ENCODE measurements at places on chromosomes 5 and 9.
A peak's percentile ranks its signal among the peaks of the same experiment; 100 is the strongest.

- no peak for DNase-seq
Measured at GRCh38 chr5:98769959-98770208, 3.6 kb upstream of the RGMB start.

DNA sequence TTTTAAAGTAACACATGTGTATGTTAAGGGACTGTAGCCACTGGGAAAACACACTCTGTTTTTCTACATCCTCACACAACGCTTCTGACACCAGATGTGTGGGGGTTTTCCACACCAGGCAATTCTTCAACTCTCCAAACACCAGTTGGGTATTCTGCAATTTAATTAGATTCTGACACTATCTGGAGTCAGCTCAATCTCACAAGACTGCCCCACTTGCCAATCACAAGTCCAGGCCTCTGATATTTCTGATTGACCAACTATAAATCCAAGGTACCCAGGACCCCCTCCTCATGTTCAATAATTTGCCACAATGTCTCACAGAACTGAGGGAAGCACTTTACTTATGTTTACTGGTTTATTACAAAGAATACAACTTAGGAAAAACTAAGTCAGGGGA, 60.5 kb upstream of the CTXN3 start:
- DNase-seq, result no peak

DNA sequence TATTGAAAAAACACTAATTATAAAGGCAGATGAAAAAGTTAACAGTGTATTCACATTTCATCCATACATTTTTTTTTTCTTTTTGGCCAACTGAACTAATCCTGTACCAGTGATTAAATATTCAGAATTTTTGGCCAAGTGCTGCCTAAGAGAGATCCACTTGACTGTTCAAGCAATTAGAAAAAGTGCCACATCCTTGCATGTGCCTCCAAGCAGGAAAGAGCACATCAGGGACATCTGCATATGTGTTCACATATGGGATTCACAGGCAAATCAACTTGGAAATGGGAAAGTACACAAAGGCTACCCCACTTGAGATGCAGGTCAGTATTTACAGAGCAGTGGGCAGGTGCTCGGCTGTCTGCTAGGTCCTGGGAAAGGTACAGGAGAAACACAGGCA, 163.3 kb upstream of the LHFPL2 start:
- DNase-seq, result no peak

- DNase-seq, result no peak
Measured at GRCh38 chr9:27447031-27447683, 76.9 kb upstream of the IFNK start.

- no peak for DNase-seq
Measured at GRCh38 chr5:31995006-31995405, 179.1 kb downstream of the GOLPH3 start.

- DNase-seq, result no peak
Measured at GRCh38 chr5:72511774-72512592, 4.8 kb upstream of the ZNF366 start.

- no peak for DNase-seq
Measured at GRCh38 chr5:138849439-138849838, 25.7 kb downstream of the LRRTM2 start.

DNA sequence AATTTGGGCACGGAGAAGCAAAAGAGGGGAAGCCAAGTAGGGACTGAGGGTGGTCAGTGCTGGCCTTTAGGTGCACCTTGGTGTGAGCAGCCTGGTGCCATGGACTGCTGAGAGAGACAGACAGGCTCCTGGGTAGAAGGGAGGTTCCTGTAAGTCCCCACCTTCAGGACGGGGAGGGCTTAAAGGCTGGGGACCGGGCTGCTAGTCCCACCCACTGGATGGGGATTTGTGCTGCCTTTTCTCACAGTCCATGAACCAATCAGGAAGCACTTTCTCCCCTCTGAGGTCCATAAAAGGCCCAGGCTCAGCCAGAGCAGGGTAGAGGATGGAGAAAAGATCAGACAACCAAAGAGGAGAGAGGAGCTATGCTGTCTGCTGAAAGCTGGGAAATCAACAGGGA, 15.2 kb downstream of the CDC25C start:
- peak; percentile 19 for DNase-seq

GRCh38 chr5:58999804-59000203, 416.9 kb downstream of the RAB3C start:
- peak; percentile 93 for DNase-seq

- peak; percentile 81 for DNase-seq
Measured at GRCh38 chr9:86940774-86941173, 6.5 kb downstream of the GAS1 start.

GRCh38 chr5:122102825-122103224, 24.8 kb upstream of the LOX start:
- DNase-seq, result no peak

DNA sequence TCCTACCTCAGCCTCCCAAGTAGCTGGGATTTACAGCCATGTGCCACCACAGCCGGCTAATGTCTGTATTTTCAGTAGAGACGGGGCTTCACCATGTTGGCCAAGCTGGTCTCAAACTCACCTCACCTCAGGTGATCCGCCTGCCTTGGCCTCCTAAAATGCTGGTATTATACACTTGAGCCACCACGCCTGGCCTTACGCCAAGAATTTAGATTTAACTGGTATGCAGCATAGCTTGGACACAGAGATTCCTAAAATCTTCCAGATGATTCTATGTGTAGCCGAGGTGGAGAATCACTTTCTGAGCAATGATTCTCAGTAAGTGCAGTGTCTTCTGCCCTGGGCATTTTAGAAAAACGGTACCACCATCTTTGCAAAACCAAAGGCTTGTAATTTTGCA, 74.1 kb downstream of the HABP4 start:
- DNase-seq, result no peak

GRCh38 chr5:159864885-159865691, 51.2 kb upstream of the ADRA1B start:
- no peak for DNase-seq

DNA sequence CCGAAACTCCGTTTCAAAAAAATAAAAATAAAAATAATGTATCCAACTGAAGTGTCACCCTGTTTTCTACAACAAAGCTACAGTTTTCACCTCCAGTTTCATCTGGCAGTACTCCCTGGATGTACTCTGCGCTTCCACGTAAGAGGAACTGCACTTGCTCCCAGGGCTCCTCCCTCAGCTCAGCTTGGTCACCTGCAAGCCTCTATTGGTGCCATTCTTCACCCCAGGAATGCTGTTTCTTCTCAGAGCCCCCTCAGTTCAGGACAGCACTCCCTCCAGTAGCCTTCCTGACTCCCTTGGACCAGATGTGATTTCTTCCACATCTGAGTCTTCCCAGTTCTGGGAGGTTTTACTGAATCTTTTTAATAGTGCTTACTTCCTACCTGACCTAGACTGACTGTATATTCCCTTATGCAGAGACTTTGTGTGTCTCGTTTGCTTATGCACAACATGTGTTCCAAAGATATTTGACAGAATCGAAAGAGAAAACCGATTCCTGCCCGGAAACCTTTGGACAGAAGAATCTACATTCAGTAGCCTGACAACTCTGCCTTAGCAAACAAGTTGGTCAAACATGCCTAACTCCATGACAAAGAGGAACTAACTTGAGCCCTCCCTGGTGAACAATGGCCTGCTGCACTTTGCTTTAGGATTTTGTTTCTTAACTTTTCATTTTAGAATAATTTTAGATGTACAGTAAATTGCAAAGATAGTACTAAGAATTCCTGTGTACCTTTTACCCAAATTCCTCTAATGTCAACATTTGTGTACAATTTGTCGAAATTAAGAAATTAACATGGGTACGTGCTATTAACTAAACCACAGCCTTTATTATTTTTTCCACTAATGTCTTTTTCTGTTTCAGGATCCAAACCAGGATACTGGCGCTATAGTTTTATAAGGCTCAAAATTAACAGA, 814 bp downstream of the CCDC125 start:
- peak; percentile 30 for DNase-seq

DNA sequence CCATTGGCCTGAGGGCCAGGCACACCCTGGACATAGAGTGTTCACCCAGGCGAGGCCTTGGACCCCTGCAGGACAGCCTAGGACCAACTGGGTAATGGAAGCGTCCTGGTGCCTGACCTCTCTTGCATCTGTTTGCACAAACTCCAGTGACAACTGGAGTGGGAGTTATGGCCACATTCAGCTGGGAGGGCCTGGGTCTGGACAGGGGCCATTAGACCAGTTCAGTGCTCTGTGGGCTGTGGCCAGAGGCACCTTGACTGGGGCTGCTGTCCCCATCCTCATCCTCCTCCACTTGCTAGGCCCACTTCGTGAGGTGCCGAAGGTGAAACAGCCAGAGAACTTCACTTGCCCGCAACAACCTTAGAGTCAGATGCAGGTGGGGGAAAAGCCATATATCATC, 372.7 kb upstream of the IRX1 start:
- DNase-seq, result no peak

DNA sequence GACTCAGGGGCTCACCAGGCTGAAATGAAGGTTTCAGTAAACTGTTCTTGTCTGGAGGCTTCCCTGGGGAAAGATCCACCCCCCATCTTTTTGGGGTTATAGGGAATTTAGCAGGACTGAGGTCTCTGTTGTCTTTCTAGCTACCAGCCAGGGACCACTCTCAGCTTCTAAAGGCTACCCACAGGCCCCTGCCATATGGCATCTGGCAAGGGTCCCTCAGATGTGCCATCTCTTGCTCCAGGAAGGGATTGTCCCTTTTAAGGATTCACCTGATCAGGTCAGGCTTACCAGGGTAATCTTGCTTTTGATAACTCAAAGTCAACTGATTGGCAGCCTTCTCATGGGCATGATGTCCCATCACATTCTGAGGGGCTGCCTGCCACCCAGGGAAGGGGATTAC, 65.0 kb downstream of the NSUN2 start:
- DNase-seq, result no peak

DNA sequence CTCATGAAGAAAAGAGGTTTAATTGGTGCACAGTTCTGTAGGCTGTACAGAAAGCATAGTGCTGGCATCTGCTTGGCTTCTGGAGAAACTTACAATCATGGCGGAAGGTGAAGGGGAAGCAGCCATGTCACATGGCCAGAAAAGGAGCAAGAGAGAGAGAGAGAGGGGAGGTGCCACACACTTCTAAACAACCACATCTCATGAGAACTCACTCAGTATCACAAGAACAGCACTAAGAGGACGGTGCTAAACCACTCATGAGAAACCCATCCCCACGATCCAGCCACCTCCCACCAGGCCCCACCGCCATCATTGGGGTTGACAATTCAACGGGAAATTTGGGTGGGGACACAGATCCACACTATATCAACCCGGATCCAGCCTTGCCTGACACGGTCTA, 28.8 kb upstream of the IER5L start:
- DNase-seq, result no peak

DNA sequence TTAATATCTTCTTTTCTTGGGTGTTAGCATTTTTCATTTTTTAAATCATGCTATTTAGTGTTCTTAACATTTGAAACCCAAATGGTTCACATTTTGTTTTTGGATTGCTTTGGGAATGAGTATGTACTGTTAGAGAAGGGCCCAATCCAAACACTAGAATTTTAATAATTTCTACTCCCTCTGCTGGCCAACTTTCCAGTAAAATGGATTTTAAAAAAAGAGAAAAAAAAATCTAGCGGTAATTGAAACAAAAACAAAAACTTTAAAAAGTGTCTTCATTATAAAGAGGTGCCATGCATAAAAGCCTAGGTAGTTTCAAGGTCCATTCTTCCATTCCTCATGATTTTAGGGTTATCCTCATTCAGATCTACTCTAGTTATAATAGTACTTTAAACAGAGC, 32.1 kb upstream of the RICTOR start:
- DNase-seq, result no peak

DNA sequence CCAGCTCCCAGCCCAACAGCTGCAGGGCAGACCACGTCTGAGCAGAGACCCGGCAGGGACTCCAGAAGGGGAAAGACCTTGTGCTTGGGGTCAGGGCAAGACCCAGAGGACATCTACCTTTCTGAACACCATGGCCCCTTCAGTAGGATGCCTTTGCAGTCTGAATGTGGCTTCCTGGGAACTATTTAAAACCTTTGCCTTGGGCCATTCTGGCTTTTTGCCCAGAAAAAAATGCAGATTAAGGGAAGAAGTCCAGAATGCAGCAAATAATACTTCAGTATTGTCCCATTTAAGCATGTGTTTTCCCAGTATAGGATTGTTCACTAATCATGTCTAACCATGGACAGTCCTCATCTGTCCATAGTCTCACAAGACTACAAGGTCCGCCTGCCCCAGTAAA, 67.5 kb upstream of the ERCC6L2 start:
- no peak for DNase-seq

GRCh38 chr5:55960779-55961178, 34.0 kb downstream of the IL6ST start:
- DNase-seq, result no peak

DNA sequence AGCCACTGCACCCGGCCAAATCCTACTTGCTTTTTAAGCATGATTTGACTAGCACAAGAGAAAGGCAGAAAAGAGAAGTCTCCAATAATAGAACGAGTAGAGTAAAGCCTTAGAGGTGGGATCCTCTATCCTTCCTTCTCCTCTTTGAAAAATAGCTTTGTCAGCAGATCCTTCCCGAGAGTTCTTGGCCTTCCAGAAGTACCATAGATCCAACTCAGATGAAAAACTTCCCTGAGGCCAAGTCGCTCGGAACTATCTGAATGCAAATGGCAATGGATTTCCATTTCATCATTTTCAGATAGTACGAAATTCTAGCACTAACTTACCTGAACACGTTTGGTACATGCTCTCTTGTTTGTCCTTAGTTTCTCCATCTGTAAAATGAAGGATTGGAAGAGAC, 52.0 kb upstream of the SLIT3 start:
- DNase-seq, result no peak

- no peak for DNase-seq
Measured at GRCh38 chr5:106185661-106186081, 1485.1 kb downstream of the EFNA5 start.

DNA sequence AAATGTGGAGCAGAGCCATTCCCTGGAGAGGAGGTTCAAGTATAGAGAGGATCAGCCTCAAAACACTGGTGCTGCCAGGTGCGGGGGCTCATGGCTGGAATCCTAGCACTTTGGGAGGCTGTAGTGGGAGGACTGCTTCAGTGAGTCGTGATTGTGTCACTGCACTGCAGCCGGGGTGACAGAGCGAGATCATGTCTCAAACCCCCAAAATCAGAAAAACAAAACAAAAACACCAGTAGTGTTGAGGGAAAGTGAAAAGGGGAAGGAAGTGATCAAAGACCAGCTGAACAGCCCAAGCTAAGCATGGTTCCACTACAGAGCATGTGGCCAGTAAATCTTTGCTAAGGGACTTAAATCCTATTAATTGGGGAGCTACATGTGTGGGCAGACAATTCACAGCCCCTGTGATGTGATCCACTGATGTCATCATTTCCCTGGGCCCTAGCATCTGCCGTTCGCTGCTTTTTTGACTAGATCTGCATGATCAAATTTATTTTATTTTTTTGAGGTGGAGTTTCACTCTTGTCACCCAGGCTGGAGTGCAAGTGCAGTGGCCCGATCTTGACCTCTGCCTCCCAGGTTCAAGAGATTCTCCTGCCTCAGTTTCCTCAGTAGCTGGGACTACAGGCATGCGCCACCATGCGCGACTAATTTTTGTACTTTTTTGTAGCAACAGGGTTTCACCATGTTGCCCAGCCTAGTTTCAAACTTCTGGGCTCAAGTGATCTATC, 2.7 kb upstream of the PCBD2 start:
- DNase-seq, result no peak

- DNase-seq, result no peak
Measured at GRCh38 chr5:98105681-98106080, 667.8 kb upstream of the RGMB start.

All from GM23338 (cell line).